Stimulated activated CD4-positive, alpha-beta T cell treated with anti-CD3 and anti-CD28 coated beads, Interleukin-15, amount 100 ng/mL, for 48 hours (primary cell): ENCODE measurements at places on chromosomes 1 and 21.

GRCh38 chr1:39666772-39667171, 5.1 kb downstream of the NT5C1A start:
- peak; percentile 37 for DNase-seq

GRCh38 chr1:16625497-16626408, 12.4 kb upstream of the NBPF1 start:
- DNase-seq = no peak

DNA sequence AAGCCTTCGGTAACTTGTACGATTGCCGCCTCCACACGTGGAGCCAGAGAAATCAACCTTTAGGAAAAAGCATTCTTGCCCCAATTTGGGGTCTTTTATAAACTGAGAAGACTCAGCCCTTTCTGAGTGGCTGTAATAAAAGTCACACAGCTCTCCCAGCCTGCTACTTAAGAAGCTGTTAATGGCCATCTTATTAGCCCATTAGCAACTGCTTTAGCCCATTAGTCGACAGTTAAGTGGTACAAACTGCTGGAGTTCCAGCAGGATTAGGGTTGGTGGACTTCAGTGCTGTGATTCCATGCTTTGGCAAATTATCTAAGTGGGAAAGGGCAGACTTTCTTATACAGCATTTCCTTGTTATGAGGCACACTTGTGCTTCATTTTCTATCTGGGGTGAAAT, 461.3 kb downstream of the RPS6KC1 start:
- DNase-seq = no peak

DNA sequence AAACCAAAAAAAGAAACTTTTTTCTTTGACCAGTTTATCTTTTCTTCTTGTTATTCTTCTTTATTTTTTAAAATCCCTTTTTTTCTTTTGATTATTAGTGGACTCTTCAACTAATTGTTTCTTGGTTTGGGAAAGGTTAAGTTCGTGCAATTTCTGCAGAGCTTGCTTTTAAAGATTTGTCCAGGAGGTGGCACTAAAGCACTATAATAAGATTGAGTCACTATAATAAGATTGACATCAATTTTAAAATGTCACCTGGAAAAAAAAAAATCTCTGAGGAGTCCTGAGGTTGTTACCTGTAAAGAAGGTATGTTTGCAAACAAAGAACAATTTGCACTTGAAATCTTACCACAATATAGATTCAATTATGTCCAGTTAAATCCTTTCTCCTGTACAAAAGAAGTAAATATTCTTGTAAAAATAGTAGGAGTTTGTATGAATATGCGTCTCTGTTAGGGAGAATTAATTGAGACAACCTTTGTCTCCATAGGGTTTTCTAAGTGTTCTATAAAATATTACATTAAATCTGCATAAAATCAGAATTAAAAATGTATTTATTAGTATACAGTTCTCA, 166.7 kb downstream of the ADGRL4 start:
- DNase-seq = no peak
